Left lobe of liver (tissue), 2 donors: ENCODE measurements at places on chromosomes 11 and 22.

DNA sequence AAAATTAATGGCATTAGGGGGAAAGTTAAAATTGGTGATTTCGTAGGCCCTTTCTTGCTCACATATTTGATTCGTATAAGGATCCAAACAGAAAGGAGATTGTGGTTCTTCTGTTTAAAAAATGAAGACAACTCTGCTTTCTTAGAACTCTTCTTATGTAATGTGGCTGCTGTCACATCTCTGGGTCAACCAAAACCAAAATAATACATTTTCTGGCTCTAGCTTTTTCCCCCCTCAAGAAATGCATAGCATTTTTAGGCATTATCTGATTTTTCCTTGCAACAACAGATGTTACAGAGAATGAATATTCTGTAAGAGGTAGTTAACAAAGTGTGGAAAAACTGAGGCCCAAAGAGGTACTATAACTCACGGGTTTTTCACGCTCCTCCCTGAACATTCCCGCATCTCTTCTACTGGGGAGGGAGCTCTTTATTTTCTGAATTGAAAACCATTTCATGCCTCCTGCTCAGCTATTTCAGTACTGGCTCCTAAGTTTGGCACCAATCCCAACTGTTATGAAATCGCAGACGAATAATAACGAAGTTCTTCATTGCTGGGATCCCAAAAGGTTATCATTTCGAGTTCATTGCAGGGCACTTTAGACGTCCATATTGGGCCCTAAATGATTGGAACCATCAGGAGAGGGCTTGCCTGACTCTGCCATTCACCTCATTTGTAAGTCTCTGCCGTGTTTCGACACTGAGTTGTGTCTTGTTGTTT, 17.1 kb downstream of the GRAP2 start:
- no peak for DNase-seq

DNA sequence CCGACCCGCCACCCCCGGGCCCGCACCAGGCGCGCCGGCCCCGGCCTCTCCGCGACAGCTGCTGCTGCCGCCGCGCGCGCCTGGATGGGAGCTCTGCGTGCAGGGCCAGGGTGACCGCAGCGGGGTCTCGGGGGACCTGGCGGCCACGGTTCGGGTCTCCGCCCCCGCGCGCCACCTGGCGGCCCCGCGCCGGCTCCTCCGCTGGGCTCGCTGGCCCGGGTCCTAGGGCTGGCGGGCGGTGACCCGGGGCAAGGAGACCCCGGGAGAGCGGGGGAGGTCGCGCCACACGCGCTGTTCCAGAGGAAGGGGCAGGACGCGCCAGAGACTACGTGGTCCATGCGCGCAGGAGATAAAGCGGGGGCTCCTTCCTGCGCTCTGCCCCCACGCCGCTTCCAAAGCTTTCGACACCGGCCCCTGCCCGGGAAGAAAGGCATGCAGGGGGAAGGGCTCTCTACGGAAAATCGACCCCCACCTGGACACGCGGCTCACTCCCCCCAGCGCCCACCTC, 562 bp downstream of the SHANK2 start:
- peak; percentile 60 for DNase-seq

- DNase-seq, result peak; percentile 38
Observed at GRCh38 chr11:1225386-1226225, 2.7 kb downstream of the MUC5B start.

- DNase-seq, result no peak
Observed at GRCh38 chr11:67266449-67267187, at the start of gene GRK2. Gene GRK2 (plus strand): TSS chr11:67266473. CDS start chr11:67266700, 227 bp downstream.

DNA sequence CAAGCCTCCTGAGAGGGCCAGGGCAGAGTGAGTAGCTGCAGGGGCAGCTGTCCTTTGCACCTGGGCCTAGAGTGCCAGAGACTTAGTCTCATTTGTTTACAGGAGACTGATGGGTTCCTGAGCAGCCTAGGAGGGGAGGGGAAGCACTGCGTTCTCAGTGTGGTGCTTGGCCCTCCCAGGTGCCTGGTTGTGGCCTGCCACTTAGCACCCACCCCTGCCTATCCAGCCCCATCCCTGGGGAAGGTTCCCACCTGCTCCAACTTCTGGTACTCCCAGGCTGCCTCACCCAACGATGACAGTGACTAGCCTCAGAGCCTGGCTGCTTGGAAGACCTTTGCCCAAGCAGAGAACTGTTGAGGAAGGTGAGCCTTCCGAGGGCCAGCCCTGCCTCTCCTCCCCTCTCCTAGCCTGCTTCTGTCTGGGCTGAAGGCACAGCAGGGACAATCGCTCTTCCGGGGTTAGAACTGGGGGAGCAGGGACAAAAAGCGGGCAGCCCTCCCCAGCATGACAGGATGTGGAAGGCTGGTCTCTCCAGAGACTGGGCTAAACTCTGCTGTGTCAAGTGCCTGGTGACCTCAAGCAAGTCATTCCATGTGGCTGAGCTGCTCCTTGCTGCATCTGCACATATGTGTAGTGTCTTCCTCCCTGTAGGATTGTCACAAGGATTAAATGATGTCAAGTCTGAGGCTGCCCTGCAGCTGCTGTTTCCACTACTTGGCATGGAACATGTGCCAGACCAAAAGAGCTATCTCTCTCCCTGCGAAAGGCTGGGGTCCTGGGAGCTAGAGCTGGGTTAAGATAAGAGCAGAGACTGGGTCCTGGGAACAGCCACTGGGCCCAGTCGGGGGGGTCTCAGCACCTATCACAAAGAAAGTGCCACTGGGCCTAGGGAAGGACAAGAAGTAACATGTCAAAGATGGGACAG, 9.9 kb downstream of the KCNQ1OT1 start:
- DNase-seq, result no peak

DNA sequence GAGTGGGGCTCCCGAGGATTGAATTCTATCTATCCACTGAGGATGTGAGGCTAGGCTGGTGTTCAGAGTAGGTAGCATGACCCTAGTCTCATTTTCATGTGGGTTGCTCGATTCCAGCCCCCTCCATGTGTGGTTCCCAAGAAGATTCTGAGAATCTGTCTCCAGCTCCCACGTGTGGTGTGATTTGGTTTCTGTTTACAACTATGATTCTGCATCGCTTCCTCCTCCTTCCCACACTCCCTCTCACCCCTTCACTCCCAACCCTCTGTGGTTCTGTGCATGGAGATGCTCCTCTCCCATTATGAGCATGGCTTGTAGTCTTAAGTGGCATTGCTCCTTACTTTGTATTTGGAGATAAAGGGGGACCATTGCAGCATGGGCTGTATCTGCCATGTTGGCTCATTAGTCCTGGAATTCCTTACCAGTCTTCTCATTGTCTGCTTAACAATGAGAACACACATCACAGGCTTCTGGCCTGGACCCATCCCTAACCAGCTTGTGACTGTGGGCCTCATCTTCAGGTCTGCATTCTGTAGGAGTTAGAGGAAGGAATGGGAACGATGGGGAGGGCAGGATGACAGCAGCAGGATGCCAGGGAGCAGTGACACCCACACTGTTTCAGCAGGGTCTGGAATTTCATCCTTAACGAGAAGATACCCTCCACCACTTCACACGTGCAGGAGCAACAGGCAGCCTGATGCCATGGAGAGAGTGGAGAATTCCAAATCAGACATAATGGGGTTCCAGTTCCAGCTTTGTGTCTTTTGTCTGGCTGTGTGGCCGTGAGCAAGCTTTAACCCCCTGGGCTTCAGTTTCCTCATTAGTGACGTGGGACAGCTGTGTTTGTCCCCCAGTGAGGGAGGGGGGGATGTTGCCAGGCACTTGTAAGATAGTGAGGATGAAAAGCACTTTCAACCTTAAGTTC, 86.0 kb downstream of the CCDC81 start:
- no peak for DNase-seq

DNA sequence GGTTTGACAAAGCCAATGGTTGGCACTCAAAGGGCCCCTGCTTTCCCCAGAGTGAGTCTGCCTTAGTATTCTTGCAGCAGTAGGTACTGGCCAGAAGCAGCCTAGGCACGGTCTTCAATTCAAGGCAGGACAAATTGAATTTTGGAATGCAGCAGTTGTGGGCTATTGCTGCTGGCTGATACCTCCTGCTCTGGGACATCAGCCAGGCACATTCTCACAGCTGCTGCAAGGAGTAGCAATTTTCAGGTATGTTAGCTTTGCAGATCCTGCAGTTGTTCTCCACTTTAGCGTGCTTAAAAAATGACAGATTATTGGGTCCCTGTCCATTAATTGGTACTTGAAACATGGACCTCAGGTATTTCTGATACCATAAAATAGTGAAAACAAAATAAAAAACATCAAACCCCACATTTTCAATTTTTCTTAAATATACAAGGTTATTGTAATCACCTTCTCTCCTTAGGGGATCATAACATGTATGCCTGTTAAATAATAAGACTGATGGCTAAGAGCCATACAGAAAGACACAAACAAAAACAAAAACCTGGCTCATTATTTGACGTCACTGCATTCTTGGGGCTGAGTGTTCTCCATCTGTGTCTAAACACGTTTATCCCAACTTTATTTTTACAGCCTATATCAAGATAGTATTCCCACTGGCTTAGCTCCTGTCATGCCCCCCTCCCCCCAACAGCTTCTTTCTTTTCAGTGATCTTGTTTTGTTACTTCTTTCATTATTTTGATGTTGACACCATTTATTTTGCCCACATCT, 85.1 kb upstream of the CARD18 start:
- DNase-seq, result no peak

- no peak for DNase-seq
Observed at GRCh38 chr11:117794772-117795629, 2.0 kb downstream of the DSCAML1 start.

- DNase-seq, result no peak
Observed at GRCh38 chr11:119496469-119496868, 73.5 kb upstream of the THY1 start.

GRCh38 chr22:32422062-32422461, 10.0 kb upstream of the RTCB start:
- DNase-seq, result no peak

GRCh38 chr11:122048401-122048800, 67.6 kb downstream of the BLID start:
- DNase-seq, result no peak

GRCh38 chr22:50102946-50103345, 13.1 kb downstream of the MOV10L1 start:
- DNase-seq, result no peak

DNA sequence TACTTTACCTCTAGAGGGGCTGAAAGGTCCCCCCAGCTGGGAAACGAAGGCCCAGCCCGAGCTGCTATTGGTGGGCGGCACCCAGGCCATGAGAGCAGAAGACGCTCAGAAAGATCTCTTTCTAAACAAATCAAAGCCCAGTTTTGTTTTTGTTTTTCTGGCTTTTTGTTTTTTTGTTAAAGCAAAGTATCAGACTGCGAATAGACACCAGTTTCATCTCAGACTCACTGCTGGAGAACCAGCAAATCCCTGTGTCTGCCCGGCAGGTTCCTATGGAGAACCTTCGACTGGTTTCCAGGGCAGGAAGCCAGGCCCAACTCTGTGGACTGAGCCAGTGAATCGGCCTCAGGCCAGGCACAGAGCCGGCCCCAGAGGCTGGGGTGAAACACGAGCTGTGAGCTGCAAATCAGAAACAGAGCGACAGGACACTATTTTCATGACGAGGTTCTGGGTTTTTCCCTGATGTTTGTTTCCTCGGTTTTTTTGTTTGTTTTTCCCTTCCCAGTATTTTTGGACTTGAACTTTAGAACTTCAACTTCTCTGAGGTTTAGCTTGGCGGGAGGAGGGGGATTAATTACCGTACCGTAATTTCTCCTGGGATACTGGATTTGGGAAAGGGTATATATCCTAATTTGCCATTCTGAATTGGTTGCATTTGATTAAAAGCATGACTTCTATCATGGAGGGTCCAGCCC, 16.0 kb upstream of the B4GALNT4 start:
- DNase-seq, result peak; percentile 96

DNA sequence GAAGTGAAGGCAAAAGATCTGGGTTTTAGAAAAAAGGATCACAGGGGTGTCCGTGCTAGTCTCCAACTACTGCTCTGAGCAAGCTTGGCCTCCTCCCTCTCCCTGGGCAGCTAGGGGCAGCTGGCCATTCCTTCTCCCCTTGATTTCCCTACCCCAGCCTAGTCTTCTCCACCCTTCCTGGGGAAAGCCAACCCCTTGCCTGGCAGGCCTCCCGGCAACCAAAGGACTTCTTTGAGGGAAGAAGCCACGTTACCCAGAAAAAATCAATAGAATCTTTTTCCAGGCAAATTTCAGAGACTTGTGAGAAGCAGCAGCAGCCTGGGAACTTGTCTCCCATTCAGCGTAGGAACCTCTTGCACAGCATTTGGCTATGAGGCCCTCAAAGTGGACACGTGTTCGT, 91.5 kb downstream of the MIAT start:
- DNase-seq, result no peak

GRCh38 chr11:35978183-35978582, 34.3 kb downstream of the LDLRAD3 start:
- no peak for DNase-seq

DNA sequence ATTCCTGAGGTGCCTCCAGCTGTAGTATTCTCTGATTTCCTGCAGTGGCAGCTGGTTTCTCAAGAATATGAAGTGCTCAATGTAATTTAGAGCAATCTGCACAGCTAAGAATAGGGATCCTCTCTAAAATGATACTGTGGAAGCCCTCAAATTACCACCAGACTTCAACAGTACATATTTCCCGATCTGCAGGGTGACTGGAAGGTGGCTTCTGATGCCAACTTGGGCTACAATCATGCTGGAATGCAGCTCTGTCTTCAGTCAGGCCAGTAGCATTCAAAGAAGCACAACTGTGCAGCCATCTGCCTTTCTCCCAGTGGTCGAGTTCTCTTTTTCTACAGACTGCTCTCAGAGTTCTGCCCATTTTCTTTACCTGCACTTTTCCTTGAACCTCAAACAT, 55.5 kb upstream of the CD5 start:
- DNase-seq, result no peak

DNA sequence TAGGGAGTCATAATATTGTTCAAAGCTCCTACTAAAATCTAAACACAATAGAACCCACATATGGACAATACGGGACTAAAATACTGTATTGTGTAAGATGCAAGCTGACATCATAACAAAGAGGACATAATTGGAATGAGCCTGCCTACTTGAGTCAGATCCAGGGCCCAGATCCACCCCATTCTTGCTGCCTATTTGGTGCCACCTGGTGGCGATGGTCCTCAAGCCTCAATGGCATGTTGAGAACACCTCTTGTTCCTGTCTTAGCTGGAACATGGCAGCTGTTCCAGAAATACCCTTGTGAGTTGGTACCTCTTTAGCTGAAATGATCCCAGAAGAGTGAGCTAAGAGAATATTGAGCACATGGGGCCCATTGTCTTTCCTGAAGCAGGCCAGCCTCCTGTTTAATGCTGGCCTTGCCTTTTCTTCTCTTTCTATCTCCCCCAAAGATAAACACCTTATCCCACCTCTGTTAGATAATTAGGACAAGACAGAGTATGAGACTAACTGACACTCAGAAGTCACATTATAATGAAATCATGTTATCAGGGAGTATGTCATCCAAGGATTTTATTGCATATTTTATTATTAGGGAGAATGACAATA, 680.9 kb upstream of the ANO5 start:
- peak; percentile 65 for DNase-seq

GRCh38 chr11:114984611-114985163, 306.4 kb downstream of the NXPE2 start:
- no peak for DNase-seq

- no peak for DNase-seq
Observed at GRCh38 chr22:41579997-41580355, 9.7 kb downstream of the PMM1 start.
